Thoracic aorta (tissue), 2 donors: ENCODE measurements at places on chromosomes 13 and 19.

GRCh38 chr19:18735324-18735723, 51.8 kb downstream of the CRTC1 start:
- no peak for DNase-seq

- DNase-seq, result no peak
These were observed 39.4 kb downstream of the NFIX start for GRCh38 chr19:13034636-13035035.

- no peak for DNase-seq
These were observed 533 bp downstream of the ZNF544 start for GRCh38 chr19:58229255-58229639.

DNA sequence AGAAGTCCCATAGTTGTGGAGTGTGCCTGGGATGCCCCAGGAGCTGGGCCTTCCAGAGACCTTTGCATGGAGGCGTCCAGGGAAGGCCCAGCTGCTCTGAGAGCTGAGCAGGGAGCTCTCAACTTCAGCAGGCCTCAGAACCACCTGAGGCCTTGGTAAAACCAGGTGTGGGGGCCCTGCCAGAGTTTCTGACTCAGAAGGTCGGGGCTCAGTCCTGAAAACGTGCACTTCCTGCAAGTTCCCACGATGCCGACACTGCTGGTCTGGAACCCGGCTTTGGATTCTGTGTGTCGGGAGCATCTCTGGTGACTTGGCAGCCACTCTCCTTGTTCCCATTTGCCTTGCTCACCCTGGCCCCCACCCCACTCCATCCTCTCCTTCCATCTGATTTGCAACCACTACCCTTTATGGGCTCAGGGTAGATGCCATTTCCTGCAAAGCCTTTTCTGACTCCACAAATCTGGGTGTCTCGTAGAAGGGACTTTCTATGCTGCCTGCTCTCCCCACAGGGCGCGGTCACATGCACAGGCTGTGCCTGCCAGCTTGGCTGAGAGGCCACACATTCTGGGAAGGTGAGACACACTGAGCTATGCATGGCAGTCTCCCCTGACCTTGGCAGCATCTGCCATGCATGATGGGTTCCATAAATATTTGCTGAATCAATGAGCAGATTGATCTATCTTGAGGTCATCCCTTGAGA, 244.7 kb downstream of the COL4A1 start:
- no peak for DNase-seq

DNA sequence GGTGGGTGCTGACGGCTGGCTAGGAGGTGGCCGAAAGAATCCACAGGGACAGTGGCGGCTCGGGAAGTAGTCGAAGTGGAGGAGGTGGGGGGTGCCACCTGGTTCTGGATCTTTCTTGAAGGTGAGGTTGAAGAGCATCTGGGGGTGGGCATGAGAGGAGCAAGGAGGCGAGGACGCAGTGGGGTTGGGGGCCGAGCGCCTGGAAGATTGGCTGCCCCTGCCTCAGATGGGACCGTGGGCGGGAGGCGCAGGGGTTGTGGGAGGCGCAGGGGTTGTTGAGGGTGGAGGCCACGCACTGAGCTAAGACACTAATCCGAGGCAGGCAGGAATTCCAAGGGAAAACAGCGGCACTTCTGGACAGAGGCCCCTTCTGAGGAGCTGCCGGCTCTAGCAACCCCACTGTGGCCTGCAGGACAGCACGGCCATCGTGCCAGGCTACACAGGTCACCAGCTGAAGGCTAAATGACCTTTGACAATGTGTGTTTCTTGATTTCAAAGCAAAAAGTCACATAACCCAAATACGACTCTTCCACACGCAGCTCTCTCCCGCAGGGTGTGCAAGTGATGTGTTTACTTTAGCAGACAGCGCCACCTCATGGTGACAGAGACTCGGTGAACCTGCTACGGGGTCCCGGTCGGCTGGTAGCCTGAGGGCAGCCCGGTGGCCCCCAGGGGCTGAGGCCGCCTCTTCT, 44.1 kb upstream of the RANBP3 start:
- no peak for DNase-seq
